Esophagus (tissue), 2 donors: ENCODE measurements at places on chromosomes 7 and 10. TPM values are rescaled to one million over a fixed set of nuclear protein-coding genes. Genes with fewer than 3 reads are reported as not detected.

TMEM248 gene
- polyA plus RNA-seq: 18.3 TPM

NXPH1 gene
- polyA plus RNA-seq: 0.02 TPM

NPVF gene
- not detected for polyA plus RNA-seq

MDFIC gene
- 9.8 TPM for polyA plus RNA-seq

SLC35G1 gene
- polyA plus RNA-seq: 0.73 TPM

NPC1L1 gene
- 0.07 TPM for polyA plus RNA-seq

VENTX gene
- 0.12 TPM for polyA plus RNA-seq

CEP55 gene
- 11.5 TPM for polyA plus RNA-seq

LANCL2 gene
- polyA plus RNA-seq: 11.7 TPM

TWNK gene
- polyA plus RNA-seq: 7.1 TPM

WNT8B gene
- polyA plus RNA-seq: not detected

TET1 gene
- 0.16 TPM for polyA plus RNA-seq

SUV39H2 gene
- polyA plus RNA-seq: 4.5 TPM

ABCB4 gene
- 0.33 TPM for polyA plus RNA-seq

BMI1 gene
- polyA plus RNA-seq: 11.3 TPM

VPS37D gene
- polyA plus RNA-seq: 0.45 TPM

AGAP3 gene
- 60.8 TPM for polyA plus RNA-seq

CHST3 gene
- 2.6 TPM for polyA plus RNA-seq

MYO1G gene
- polyA plus RNA-seq: 2.2 TPM

BICC1 gene
- polyA plus RNA-seq: 0.45 TPM

C10orf143 gene
- polyA plus RNA-seq: 6.3 TPM

PPP1R3A gene
- polyA plus RNA-seq: not detected

COL28A1 gene
- polyA plus RNA-seq: 1.1 TPM

TAS2R41 gene
- not detected for polyA plus RNA-seq

CYTH3 gene
- 5.7 TPM for polyA plus RNA-seq

LRRC18 gene
- polyA plus RNA-seq: not detected
